ENCODE measurements at places on chromosomes 2 and 18. TPM values are rescaled to one million over a fixed set of nuclear protein-coding genes. Genes with fewer than 3 reads are reported as not detected.

Gene PIKFYVE
- total RNA-seq = 22.4 TPM

Gene CAPN10
- 32.6 TPM for total RNA-seq

Gene CCDC74A
- 5.5 TPM for total RNA-seq

Gene TRPM8
- total RNA-seq = not detected

Gene OXER1
- not detected for total RNA-seq

GRCh38 chr2:235229236-235229635 lies 264.6 kb upstream of the AGAP1 start:
- DNase-seq = no peak

DNA sequence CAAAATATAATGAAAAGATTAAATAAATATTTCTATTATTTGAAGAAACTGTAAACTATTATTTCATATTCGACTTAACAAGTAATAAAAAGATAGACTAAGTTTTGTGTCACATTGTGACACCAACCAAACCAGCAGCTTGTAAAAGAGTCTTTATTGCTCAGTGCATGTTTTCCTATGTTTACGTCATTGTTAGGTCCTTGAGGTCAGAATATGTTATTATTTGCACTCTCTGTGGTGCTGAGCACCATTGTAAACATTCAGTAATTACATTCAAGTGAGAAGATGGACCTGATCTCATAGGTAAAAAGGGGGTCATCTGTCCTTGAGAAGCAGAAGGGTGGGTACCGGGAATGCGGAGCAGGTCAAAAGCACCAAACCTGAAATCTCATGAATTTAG lies 1999.1 kb upstream of the CELF4 start:
- DNase-seq = no peak

DNA sequence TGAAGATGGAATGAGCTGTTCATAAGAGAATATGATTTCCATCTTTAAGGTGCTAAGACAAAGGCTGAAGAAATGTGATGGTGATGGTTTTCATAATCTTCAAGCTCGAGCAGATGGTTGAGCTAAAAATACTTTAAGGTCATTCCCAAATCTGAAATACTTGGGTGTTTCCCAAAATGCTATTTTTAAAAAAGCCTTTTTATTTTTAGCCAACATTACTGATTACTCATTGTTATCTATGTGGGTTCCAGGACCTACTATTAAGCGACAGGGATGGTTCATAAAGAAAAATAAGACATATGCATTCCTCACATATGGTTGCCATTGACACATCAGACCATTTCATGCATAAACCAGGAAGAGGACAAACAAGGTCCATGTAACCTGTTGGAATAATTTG lies 298.5 kb downstream of the PLCL1 start:
- no peak for DNase-seq

- DNase-seq = no peak
Measured at GRCh38 chr2:186887107-186888090, 38.4 kb upstream of the ZSWIM2 start.

DNA sequence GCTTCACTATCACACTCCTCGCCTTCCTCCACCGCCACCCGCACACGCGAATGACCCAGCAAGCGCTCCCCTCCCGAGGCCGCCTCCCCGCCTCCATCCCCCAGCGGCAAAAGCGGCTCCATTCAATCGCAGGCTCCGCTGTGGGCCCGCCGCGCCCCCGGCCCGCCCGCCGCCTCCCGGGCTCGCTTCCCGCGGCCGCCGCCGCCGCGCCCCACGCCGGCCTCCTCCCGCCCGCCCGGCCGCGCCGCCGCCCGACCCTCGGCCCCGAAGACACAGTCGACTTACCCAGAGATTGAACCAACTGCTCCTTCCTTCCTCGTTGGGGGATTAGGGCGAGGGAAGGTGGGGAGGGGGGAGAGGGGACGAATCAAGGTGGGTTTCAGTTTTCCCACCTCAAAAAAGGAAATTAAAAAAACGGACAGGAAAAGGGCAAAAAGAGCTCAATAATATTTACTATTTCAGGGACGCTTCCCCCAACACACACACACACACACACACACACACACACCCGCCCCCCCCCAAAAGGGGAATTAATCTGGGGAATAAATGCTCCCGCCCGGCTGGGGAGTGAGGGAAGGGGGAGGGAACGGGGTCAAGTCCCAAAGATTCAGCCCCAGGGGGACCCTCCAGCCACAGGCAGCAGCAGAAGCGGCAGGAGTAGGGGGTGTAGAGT lies 743 bp downstream of the XPO1 start:
- DNase-seq = peak; percentile 51

DNA sequence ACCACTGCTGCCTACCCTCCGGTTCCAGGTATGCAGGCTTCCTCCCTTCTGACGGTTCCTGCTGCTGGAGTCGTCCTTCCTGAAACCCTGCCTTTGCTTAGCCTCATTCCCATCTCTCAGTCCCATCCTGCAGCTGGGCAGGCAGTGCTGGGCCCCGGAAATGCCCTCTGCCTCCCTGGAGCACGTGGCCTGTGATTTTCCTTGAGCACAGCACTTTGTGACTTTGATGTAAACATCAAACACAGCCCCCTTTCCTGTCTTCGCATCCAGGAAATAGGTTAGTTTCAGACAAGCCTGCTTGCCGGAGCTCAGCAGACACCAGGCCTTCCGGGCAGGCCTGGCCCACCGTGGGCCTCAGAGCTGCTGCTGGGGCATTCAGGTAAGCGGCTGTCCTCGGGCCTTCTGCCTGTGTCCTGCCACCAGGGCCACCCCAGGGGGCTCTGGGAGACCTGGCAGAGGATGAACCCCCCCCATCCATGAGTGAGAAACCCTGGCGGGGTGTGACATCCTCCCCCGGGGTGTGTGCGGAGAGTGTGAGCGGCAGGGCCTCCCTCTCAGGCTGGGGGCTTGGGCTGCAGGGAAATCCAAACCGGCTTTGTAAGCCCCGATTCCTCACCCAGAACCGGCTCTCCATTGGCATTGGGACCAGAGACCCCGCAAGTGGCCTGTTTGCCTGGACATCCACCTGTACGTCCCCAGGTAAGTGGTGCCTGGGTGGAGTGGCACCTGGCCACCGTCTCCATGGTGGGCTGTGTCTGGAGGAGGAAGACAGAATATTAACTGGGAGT lies at the start of gene ZAP70:
Gene ZAP70, plus strand, starts transcription at position 281 of the 788 bp plus-strand sequence. CDS start 10,461 bp downstream, outside the sequence.
- peak; percentile 78 for DNase-seq

GRCh38 chr2:6933911-6934310 lies 16.7 kb downstream of the RNF144A start:
- DNase-seq = no peak

DNA sequence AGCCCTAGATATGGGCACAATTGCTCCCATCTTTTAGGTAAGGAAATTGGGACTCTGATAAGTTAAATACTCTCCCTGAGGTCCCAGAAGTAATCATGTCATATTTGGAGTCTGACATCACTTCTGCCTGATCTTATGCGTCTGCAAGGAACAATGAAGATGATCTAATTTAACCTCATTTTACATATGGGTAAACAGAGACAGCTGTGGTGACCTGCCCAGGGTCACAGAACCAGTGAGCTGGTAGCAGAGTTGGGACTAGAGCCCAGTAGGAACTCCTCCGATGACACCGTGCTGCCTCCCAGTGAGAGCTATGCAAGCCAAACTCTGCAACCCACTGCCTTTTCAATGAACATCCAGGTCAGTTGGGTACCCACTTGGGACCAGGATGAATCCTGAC lies 17.8 kb downstream of the CTAGE1 start:
- no peak for DNase-seq
